ENCODE measurements at places on chromosomes 1 and 21. TPM values are rescaled to one million over a fixed set of nuclear protein-coding genes. Genes with fewer than 3 reads are reported as not detected.

DNA sequence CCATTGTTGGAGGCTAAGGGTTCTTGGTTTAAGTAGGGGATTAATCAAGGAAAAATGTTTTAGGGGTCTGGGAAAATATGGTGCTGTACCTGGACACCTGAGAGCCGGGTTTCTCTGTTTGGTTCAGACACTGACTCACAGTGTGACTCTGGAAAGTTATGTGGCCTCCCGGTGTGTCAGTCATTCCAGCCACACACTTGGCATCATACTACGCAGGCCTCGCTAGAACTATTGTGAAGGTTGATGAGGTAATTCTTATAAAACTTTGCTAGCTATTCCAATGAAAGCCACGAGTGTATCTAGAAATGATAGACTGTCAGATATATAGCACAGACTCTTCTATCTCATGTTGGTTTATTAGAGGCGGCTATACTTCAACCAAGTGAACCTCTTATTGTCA, 4.8 kb upstream of the CAMSAP2 start:
- H3K36me3 ChIP-seq: no peaks in the 10 kb centered on the region
- H3K4me1 ChIP-seq: peaks cover 6% of the 10 kb centered on the region
- no peak overlapping the region for H3K27ac ChIP-seq
- H3K4me3 ChIP-seq: no peak overlapping the region

DNA sequence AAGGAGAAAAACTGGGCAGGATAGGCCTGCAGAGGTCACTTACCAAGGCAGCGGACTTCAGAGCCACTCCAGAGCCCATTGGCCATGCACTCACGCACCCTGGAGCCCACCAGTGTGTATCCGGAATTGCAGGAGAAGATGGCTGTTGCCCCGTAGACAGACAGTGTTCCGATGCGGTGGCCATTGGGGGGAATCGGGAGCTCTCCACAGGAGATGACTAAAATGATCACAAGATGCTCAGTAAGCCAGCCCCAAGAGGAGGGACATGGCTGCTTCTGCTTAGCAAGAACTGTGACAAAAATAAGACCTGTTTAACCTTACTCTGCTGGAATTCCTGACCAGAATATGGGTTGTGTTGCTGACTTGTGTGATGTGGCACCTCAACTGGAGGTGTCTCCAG, 96.9 kb downstream of the ZSCAN20 start:
- no peak overlapping the region for H3K4me3 ChIP-seq
- H3K36me3 ChIP-seq: no peaks in the 10 kb centered on the region
- no peak overlapping the region for H3K27ac ChIP-seq
- H3K27me3 ChIP-seq: no peaks in the 10 kb centered on the region
- no peaks in the 10 kb centered on the region for H3K4me1 ChIP-seq

DNA sequence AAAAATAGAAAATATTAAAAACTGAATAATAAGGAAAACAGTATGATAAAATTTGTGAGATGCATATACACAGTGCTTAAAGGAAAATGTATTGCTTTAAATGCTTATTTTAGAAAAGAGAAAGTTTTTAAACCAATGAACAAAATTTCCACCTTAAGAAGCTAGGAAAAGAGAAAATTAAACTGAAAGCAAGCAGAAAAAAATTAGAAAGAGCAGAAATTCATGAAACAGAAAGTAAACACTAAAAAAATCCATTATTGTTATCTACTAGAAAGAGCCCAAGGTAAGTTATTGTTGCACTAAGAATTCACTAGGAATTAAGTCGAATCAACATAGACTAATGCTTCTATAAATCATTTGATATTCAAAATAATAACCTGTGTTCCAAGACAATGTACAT, 67.7 kb downstream of the PIK3R3 start:
- no peak overlapping the region for H3K4me3 ChIP-seq
- H3K27ac ChIP-seq: no peak overlapping the region
- no peaks in the 10 kb centered on the region for H3K27me3 ChIP-seq
- no peak for DNase-seq
- H3K4me1 ChIP-seq: no peaks in the 10 kb centered on the region

GRCh38 chr1:12127206-12127810, 39.5 kb upstream of the TNFRSF1B start:
- H3K27ac ChIP-seq: no peak overlapping the region
- H3K4me1 ChIP-seq: no peaks in the 10 kb centered on the region
- no peak overlapping the region for H3K4me3 ChIP-seq
- no peaks in the 10 kb centered on the region for H3K36me3 ChIP-seq
- H3K27me3 ChIP-seq: no peaks in the 10 kb centered on the region

DNA sequence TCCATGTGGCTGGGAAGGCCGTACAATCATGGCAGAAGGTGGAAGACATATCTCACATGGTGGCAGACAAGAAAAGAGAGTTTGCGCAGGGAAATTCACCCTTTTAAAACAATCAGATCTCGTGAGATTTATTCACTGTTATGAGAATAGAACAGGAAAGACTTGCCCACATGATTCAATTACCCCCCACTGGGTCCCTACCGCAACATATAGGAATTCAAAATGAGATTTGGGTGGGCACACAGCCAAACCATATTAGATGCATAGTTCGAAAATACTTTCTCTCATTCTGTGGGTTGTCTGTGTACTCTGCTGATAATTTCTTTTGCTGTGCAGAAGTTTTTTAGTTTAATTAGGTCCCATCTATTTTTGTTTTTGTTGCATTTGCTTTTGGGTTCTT, 990.3 kb downstream of the PLA2G4A start:
- no peak for DNase-seq
- no peak overlapping the region for H3K27ac ChIP-seq
- H3K4me1 ChIP-seq: no peaks in the 10 kb centered on the region
- H3K4me3 ChIP-seq: no peak overlapping the region
- H3K36me3 ChIP-seq: no peaks in the 10 kb centered on the region
- H3K27me3 ChIP-seq: no peaks in the 10 kb centered on the region

DNA sequence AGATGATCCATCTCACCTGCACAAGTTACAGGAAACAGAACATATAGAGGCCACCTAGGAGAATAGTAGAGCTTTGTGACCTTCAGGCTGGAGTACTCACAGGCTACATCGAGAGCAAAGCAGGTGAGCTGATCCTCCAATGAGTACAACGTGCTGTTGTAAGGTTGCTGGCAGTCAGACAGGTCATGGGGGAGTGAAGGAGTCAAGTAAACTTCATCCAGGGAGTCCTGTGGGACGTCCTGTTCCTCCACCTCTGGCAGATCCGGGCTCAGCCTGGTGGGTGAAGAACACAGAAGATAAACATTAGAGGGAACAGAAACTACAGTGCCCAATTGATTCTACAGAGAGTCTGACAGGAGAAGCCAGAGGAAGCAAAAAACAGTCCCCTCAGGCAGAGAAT, 62.5 kb downstream of the PRKAB2 start:
- no peak overlapping the region for H3K4me3 ChIP-seq
- no peak overlapping the region for H3K27ac ChIP-seq
- no peaks in the 10 kb centered on the region for H3K4me1 ChIP-seq

DNA sequence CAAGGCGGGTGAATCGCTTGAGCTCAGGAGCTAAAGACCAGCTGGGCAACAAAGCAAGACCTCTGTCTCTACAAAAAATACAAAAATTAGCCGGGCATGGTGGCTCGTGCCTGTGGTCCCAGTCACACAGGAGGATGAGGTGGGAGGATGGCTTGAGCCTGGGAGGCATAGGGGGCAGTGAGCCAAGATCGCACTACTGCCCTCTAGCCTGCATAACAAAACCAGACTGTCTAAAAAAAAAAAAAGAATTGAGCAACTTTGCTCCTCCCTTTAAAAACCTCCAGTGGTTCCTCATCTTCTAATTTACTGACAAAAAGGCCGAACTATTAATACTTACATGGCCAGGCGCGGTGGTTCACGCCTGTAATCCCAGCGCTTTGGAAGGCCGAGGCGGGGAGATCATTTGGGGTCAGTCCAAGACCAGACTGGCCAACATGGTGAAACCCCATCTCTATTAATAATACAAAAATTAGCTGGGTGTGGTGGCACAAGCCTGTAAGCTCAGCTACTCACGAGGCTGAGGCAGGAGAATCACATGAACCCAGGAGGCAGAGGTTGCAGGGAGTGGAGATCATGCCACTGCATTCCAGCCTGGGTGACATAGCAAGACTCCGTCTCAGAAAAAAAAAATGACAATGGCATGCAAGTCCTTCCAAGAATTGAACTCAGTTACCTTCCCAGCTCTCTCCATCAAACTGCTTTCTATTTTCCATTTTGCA, 4.4 kb downstream of the ACBD3 start:
- no peak overlapping the region for H3K27ac ChIP-seq
- no peaks in the 10 kb centered on the region for H3K36me3 ChIP-seq
- peaks cover 6% of the 10 kb centered on the region for H3K4me1 ChIP-seq
- no peaks in the 10 kb centered on the region for H3K27me3 ChIP-seq
- no peak for DNase-seq

GRCh38 chr1:15417059-15417934, 7.6 kb downstream of the EFHD2 start:
- no peaks in the 10 kb centered on the region for H3K27me3 ChIP-seq
- no peak overlapping the region for H3K4me3 ChIP-seq
- H3K36me3 ChIP-seq: no peaks in the 10 kb centered on the region
- no peak overlapping the region for H3K27ac ChIP-seq

GRCh38 chr1:152020849-152021248, 16.0 kb downstream of the S100A11 start:
- no peak for DNase-seq
- H3K4me3 ChIP-seq: no peak overlapping the region
- H3K36me3 ChIP-seq: no peaks in the 10 kb centered on the region
- no peaks in the 10 kb centered on the region for H3K4me1 ChIP-seq
- H3K27me3 ChIP-seq: no peaks in the 10 kb centered on the region

DNA sequence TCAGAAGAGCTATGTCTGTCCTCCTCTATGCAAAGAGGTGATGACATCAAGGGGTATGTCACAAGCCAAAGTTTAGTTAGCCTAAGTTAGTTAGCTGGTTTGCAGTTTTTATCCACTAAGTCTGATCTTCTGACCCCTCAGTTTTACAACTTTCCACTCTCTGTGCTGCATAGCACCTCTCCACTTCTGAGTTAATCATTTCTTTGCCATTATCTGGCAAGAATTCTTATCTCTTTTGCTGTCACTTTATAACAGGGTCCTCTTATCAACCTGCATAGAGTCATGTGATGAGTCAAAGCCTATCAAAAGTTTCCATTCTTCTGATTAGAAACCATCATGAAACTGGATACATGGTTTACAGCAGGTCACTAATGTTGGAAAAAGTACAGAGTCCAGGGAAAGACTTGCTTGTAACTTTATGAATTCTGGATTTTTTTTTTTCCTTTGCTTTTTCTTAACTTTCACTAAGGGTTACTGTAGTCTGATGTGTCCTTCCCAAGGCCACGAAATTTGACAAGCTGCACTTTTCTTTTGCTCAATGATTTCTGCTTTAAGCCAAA, at the start of gene NR5A2:
Gene NR5A2, plus strand, starts transcription at position 447 of the 560 bp plus-strand sequence. CDS start 138 bp downstream, outside the sequence.
- peaks cover 35% of the 10 kb centered on the region for H3K27me3 ChIP-seq
- H3K36me3 ChIP-seq: no peaks in the 10 kb centered on the region
- H3K4me1 ChIP-seq: no peaks in the 10 kb centered on the region

The CFAP107 gene
- not detected for total RNA-seq

The TNFSF4 gene
- 1.3 TPM for total RNA-seq

The DNAJC11 gene
- 44.6 TPM for total RNA-seq

The NHLH1 gene
- 0.09 TPM for total RNA-seq

The LPAR3 gene
- total RNA-seq: 0.22 TPM

The FNDC5 gene
- total RNA-seq: 0.35 TPM

The OR2T2 gene
- total RNA-seq: 0.28 TPM

The EPHB2 gene
- total RNA-seq: 9.5 TPM

The CTSE gene
- total RNA-seq: 1.6 TPM

Measured in kidney (tissue), 22 donors.